HuH-7 (cell line): ENCODE measurements at places on chromosomes 1 and 21.

- no peak for DNase-seq
Measured at GRCh38 chr1:209542585-209542984, 40.9 kb upstream of the CAMK1G start.

DNA sequence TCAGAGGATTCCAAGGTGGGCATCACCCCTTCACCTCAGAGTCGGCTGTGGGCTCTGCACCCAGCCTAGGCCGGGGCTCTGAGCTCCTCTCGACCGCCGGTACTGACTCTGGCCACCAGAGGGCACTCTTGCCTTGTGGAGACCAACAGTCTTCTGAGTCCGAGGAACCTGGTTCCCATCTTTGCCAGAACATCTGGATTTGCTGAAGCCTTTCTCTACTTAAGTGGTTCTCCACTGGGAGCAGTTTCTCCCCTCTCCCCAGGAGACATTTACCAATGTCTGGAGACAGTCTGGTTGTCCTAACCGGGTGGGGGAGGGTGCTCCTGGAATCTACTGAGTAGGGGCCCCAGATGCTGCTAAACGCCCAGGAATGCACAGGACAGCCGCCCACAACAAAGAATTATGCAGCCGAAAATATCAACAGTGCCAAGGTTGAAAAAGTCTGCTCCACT, 9.4 kb downstream of the ETV3L start:
- peak; percentile 85 for DNase-seq

- DNase-seq = no peak
Measured at GRCh38 chr1:240170806-240171205, 79.1 kb downstream of the FMN2 start.

GRCh38 chr1:154400381-154400801, 4.8 kb upstream of the IL6R start:
- DNase-seq = no peak
